Peyer's patch (tissue), 4 donors: ENCODE measurements at places on chromosomes 2 and 18. TPM values are rescaled to one million over a fixed set of nuclear protein-coding genes. Genes with fewer than 3 reads are reported as not detected.

DNA sequence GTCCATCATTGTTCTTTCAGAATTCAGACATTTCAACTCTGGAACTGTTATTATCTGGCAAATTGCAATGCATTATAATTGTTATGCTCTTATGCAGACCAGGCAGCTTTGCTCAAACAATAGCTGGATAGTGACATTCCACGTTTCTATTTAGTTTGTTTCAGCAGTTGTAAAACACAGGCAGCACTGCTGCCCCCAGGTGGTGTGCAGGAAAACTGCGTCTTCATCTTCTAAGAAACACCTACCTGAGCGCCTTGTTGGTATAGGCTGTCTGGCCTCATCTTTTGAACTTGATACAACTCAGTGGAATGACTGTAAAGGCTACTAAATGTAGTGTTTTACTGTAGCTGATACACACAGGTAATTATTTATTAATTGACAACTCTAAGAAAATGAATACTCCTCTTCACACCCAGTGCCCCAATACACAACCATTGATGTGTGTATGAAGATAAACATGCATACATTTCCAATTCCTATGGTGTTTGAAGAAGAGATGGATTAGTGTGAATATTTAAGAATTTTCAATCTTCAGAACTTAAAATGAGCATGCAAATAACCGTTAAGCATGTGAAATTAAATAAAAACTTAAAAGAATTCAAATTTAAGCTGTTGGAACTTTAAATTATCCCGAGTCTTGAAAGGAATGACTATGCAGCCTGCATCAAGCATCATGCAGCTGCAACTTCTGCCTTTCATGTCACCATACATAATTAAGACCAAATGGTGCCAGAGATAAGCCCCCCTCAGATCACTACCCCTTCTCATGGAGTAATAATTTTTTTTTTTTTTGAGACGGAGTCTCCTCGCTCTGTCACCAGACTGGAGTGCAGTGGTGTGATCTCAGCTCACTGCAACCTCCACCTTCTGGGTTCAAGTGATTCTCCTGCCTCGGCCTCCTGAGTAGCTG, 85.6 kb downstream of the CD8B2 start:
- H3K4me1 ChIP-seq = no peaks in the 10 kb centered on the region
- DNase-seq = no peak
- no peak overlapping the region for H3K4me3 ChIP-seq
- no peak overlapping the region for H3K27ac ChIP-seq
- no peaks in the 10 kb centered on the region for H3K27me3 ChIP-seq
- H3K36me3 ChIP-seq = no peaks in the 10 kb centered on the region

Gene IL18R1
- 3.6 TPM for total RNA-seq

Gene CPO
- 234 TPM for total RNA-seq

DNA sequence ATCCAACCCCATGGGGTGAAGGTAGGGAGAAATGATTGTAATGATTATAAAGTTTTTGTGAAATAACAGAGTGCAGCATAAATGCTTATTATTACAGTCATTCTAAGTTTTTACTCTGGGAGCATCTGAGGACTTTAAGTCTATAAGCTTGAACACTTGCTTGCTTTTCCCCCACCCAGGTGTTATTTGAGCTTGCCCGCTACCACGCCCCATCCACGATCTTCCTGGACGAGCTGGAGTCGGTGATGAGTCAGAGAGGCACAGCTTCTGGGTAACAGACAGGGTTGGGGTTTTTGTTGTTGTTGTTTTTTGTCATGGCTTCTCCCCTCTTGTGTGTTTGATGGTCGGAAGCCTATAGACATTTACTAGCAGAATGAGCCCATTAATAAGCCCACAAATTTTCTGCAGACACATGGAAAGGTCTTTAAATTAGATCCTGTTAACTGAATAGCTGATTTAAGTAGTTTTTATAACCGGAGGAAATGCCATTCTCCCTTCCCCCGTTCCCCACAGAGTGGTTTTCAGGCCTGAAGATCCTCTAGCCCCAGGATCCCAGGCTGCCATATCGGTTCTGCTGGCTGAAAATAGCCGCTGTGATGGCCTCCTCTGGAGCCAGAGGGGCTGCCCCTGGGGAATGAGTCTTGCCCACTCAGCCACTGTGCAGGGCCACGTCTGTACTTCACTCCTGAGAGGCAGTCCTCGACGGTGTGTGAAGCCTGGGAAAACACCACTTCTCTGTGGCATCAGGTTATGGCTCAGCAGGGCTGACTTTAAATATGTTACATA, 39.9 kb upstream of the ELOA2 start:
- no peak overlapping the region for H3K27ac ChIP-seq
- no peaks in the 10 kb centered on the region for H3K27me3 ChIP-seq
- no peak overlapping the region for H3K4me3 ChIP-seq
- no peaks in the 10 kb centered on the region for H3K4me1 ChIP-seq

DNA sequence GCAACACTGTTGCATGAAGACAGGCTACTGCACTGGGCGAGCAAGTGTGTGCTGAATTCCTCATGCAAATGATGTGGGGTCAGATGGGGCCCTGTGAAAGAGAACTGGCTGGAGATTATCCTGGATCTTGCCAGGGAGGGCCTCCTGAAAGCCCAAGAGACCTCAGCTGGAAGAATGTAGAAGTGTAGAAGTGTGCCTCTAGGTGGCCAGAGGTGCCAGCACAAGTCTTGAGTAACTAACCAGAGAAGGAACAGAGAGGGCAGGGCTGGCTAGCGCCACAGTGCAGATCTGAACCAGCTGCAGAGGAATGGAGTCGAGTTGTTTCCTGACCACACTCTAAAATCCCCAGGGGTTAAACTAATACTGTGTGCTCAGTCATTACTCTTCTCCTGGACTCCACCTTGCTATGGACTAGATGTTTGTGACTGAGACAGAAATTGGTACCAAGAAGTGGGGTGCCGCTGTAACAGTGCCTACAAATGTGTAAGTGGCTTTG, 399.3 kb downstream of the LRATD1 start:
- no peaks in the 10 kb centered on the region for H3K36me3 ChIP-seq
- H3K4me1 ChIP-seq = no peaks in the 10 kb centered on the region
- no peak overlapping the region for H3K4me3 ChIP-seq

DNA sequence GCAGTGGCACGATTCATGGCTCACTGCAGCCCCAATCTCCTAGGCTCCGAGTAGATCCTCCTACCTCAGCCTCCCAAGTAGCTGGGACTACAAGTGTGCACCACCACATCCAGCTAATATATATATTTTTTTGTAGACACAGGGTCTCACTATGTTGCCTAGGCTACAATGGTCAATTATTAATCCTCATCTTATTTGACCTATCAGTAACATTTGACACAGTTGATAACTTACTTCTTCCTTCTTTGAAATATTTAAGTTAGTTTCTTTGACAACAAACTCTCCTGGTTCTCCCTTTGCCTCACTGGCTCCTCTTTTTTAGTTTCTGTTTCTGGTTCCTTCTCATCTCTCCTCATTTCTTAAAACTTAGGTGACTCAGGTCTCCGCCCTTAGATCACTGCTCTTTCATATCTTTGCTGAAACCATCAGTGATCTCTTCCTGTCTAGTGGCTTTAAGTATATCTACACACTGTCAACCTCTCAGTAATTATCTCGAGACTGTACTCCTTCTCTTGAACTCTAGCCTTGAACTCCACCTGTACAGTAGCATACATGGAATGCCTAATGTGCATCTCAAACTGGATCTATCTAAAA, 11.5 kb downstream of the PGAP1 start:
- no peak overlapping the region for H3K4me3 ChIP-seq
- no peaks in the 10 kb centered on the region for H3K4me1 ChIP-seq
- H3K36me3 ChIP-seq = peaks cover 27% of the 10 kb centered on the region
- no peak for DNase-seq
- no peak overlapping the region for H3K27ac ChIP-seq
- no peaks in the 10 kb centered on the region for H3K27me3 ChIP-seq

GRCh38 chr2:236489895-236490404, 79.7 kb upstream of the ACKR3 start:
- H3K27me3 ChIP-seq = no peaks in the 10 kb centered on the region
- H3K36me3 ChIP-seq = no peaks in the 10 kb centered on the region
- DNase-seq = no peak
- no peak overlapping the region for H3K27ac ChIP-seq
- no peak overlapping the region for H3K4me3 ChIP-seq

DNA sequence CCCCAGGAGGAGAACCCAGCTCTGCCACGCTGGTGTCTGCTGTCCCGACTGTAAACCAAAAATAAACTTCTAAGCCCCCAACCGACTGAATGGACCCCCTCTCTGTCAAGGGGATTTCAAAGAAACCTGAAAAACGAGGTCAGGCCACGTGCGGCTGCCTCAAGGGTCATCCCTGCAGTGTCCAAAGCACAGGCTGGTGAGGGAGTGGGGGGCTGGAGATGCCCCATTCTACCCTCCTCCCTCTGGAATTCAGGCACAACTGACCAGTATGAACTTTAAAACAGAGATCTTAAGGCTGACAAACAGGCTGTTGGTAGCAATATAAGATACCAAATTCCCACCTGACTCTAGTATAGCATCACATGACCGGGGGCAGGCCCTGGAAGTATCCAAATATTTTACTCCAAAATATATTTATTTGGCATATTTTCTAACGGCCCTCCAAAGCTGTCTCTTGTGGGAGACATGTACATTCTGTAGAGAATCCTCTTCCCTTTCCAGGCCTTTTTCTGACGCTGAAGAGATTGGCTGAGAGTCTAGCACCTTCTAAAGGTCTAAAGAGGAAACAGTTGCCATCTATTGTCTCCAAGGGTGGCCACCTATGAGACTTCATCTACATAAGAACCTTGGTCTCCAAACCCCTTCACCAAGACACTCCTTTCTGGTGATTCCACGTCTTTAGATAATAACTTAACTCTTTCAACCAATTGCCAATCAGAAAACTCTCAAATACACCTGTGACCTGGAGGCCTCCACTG, 40.4 kb upstream of the CTDP1 start:
- no peak for DNase-seq
- no peaks in the 10 kb centered on the region for H3K4me1 ChIP-seq
- H3K36me3 ChIP-seq = no peaks in the 10 kb centered on the region
